ENCODE measurements at places on chromosomes 7 and 10. TPM values are rescaled to one million over a fixed set of nuclear protein-coding genes. Genes with fewer than 3 reads are reported as not detected.

Gene MMD2
- not detected for total RNA-seq

Gene PRR15
- total RNA-seq = 15.9 TPM

Gene OR2A5
- not detected for total RNA-seq

Gene COL28A1
- total RNA-seq = under 0.01 TPM

Gene CALY
- total RNA-seq = not detected

Gene CDH23
- total RNA-seq = 0.81 TPM

Gene GDI2
- total RNA-seq = 271 TPM
